ENCODE measurements at places on chromosomes 2 and 18.

GRCh38 chr2:127984551-127984950 is 43.3 kb downstream of the SAP130 start:
- DNase-seq: no peak

DNA sequence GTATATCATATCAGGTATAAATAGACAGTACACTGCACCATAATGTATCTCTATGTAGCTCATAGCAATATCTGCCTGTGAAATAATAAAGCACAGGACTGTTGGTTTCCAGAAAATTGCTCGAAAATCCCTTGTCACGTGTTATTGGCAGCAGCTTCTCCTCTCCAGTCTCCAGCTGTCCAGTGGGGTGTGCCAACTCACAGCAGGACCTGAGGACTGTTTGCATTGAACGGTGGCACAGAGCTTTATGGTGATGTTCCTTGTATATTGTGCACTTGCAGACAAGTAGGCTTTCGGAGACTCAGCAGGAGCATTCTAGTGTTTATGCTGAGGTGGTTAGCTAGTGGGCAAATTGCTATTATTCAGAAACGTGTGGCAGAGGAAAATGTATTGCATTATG is 182.2 kb upstream of the ATP5MC3 start:
- no peak for DNase-seq

- no peak for DNase-seq
These were observed 45.2 kb upstream of the CTIF start for GRCh38 chr18:48493434-48494230.

DNA sequence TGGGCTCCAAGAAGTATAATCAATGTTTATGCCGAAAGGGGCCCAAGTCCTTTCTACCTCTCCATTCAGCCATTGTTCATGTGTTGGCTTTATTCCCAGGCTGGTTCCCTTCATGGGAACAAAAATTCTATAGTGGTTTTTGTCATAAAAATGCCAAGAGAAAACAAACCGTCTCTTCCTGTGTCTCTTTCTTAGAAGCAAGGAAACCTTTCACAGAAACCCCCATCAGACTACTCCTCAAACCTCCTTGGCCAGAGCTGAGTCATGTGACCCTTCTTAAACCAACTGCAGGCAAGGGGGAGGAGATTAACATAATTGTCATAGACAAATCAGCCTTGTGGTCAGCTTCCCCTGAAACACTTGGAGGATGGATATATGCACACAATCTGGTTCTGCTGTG is 75.1 kb upstream of the TANK start:
- no peak for DNase-seq

GRCh38 chr2:76316691-76317090 is 606.0 kb upstream of the GCFC2 start:
- DNase-seq: no peak

DNA sequence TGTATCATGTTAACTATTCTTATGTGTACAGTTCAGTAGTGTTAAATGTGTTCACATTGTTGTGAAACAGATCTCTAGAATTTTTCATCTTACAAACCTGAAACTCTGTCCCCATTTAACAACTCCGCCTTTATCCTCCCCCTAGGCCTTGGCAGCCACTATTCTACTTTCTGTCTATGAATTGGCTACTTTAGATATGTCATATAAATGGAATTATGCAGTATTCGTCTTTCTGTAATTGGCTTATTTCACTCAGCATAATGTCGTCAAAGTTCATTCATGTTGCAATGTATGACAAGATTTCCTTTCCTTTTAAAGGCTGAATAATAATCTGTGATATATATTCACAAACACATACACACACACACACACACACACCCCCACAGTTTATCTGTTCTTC is 12.4 kb downstream of the ARMC9 start:
- no peak for DNase-seq

- no peak for DNase-seq
These were observed 25.7 kb downstream of the FAM168B start for GRCh38 chr2:131067465-131068125.

DNA sequence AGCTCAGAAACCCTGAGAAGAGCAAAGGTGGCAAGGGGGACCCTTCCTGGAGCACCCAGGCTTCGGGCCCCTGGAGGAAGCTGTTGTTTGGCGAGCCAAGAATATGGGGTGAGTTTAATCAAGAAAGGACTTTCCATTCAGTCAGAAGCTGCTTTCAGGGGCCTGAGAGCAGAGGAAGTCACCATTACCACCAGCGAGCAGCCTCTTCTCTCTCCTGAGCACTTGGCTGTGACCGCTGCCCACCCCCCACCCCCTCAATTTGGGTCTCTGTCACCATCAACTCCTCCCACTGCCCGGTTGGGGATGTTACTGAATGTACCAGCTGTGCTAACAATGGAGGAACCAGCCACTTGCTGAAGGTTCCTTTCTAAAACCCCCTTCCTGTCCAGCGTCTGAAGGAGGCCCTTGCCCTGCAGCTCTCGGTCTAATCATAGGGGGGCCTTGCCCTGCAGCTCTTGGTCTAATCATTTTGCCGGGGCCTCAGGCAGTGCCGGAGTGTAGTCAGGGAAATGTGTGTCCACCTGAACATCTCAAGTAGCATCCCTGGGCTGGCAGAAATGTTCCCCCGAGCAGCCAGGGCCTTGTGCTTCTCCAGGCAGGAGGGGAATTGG is 943 bp downstream of the INPP5D start:
- peak; percentile 65 for DNase-seq

DNA sequence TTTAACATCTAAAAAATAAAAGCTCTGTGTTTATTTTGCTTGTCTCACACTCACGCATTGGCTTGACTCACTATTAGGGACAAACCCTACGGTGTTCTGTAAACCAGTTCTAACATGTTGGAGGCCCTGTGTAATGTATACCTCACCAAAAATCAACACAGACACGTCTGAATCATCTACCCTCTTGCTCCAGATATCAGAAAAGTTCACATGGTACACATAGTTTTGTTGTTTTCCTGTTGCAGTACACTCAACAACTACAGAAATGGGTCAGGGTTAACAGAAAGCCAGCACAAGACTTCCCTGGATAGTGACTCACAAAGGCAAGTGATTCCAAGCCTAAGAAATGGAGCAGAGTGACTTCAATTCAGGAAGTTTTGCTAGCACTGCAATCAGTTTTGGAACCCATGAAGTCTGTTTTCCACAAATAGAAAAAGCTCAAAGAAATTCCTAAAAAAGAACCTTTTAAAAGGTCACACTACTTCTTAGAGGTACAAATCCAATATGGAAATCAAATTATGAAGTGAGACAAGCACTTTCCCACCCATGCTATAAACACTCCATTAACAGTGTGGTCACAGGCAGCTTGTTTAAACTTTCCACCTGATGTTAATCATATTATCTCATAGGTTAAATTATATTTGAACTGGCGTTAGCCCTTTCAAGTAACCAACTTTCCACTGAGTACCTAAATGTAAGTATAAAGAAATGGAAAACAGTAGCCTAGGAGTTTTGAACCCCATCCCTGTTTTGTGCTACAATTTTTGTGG is 87.4 kb downstream of the GAREM1 start:
- DNase-seq: no peak

DNA sequence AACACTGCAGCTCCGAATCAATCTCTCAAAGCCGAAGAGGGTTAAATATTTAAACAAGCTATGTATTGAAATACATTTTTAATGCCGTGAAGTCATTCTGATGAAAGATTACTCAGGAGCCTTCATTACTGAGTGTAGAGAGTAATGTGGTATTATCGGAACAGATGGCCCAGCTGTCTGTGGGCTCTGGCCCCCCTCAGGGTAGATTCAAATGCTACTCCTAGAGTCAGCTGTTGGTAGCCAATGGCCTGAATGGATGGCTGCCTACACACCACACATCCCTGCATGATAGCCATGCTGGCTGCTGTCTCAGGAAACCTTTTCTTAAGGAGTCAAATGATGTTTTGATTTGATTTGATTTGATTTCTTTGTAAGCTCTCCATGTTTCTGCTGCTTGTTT is 732.3 kb upstream of the CELF4 start:
- no peak for DNase-seq

- DNase-seq: no peak
These were observed 388.8 kb downstream of the CBLN2 start for GRCh38 chr18:72155327-72155726.

DNA sequence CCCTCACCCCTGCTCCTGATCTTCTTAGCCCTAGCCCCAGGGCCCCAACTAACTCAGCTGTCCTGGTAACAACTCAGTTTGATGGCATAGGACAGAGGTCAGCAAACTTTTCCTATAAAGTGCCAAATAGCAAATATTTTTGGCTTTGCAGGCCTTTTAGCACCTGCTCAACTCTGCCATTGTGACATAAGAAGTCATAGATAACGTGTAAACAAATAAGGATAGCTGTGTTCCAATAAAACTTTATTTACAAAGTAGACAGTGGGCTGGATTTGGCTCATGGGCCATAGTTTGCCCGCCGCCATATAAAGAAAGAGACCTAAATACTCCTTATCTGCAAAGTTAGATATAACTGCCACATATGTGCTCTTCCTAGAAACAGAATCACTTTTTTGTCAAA is 27.3 kb upstream of the TMEM87B start:
- no peak for DNase-seq

DNA sequence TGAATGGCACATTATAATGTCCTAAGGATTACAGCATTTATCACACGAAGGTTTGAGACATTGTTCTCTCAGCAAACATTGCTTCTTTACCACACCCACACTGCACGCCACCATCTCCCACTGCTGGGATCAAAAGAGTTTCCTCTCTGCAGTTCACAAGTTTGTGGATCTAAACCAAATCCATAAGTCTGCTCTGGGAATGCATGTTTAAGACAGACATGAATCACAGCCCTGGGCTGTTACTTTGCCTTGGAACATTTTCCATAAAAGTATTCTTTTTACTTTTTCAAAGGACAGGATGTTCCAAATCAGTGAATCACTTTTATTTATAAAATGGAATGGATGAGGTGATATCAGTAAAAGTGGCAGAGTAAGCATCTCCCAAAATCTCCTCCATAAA is 36.1 kb downstream of the STPG4 start:
- no peak for DNase-seq

- DNase-seq: no peak
These were observed 216.2 kb downstream of the GBX2 start for GRCh38 chr2:235951982-235952381.

- no peak for DNase-seq
These were observed 14.6 kb downstream of the DNAJB2 start for GRCh38 chr2:219293736-219294231.

GRCh38 chr18:8121101-8121500 is 488.1 kb upstream of the RAB12 start:
- DNase-seq: no peak

DNA sequence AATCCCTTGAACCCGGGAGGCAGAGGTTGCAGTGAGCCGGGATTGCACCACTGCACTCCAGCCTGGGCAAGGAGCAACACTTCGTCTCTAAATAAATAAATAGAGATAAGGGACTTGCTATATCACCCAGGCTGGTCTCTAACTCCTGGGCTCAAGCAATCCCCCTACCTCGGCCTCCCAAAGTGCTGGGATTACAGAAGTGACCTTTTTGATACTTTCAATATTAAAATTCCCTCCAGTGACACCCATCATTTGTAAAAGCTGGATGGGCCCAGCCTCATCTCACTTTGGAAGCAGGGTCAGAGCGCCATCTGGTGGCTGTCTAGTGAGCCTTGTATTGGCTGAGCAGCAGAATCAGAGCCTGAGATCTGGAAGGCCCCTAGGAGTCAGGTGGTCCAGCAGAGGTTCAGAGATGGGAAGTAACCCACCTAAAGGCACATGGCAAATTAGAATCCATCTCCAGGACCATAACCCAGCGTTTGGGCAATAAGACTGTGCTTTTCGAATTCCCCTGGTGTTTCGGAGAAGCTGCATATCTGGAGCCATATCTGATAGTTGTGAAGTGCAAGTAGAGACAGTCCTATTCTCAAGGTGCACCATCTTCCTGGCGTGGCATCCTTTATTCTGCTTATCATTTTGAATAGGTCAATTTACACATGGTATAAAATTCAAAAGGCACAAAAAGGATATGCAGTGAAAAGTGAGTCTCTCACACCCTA is 18.3 kb upstream of the SLC35F6 start:
- peak; percentile 53 for DNase-seq

DNA sequence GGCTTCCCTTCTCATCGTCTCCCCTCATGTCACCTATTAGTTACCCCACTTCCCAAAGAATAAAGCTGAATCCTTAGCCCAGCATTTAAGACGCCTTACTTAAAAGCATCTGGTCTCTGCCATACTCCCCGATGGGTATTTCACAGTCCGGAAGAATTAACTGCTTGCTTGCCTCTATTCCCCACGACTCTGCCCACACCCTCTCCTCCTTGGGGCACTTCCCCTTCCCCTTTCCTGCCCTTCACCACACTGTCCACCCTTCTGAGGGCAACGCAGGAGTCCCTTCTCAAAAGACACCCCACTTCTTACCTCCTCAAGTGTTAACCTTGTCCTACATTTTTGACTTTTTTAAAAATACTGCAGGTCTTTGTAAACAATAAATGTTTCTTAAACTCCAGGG is 60.1 kb upstream of the RMP24 start:
- no peak for DNase-seq

- no peak for DNase-seq
These were observed 32.4 kb downstream of the ACTR3 start for GRCh38 chr2:113922335-113922734.

DNA sequence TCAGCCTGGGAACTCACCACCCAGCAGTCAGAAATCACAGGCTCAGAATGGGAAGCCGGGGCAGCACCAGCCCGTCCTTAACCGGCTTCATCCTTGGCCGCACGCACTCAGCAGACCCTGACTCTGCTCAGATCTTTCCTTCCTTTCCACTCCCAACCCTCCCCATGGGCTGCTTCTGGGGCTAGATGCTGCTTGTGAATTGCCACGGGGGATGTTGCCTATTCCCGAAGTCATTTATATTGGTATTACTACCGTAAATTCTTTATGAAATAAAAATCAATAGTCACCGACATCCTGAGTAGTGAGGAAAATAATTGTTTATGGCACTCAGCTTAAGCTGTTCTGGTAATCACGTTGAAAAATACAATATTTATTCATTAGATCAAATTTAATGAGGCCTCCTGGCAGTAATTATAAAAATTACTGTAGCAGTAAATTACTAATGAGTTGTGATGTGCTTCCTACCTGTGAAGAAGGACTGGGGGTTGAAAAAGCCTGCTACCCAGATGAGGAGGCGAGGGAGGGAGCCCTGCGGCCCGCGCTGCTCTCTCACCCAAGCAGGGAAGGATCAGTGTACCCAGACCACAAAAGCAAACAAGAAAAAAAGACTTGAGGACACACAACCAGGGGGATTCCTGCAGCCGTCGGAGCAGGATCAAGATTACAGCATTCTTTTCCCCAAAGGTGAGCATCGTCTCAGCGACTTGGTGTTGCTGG is 31.5 kb downstream of the CDCA7 start:
- no peak for DNase-seq

DNA sequence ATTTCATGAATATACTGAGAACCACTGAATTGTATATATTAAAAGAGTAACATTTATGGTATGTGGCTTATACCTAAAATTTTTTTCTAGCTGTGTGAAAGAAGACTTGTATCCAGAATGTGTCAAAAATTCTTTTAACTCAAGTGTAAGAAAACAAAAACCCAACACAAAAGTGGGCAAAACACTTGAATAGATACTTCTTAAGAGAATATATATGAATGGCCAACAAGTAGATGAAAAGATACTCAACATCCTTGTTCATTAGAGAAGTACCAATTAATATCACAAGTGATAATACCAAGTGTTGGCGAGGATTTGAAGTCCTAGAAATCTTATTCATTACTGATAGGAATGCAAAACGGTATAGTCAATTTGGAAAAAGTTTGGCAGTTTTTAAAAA is 107.2 kb upstream of the MYO3B start:
- DNase-seq: no peak
